Fibroblast of gingiva (primary cell): ENCODE measurements at places on chromosomes 4 and X.

DNA sequence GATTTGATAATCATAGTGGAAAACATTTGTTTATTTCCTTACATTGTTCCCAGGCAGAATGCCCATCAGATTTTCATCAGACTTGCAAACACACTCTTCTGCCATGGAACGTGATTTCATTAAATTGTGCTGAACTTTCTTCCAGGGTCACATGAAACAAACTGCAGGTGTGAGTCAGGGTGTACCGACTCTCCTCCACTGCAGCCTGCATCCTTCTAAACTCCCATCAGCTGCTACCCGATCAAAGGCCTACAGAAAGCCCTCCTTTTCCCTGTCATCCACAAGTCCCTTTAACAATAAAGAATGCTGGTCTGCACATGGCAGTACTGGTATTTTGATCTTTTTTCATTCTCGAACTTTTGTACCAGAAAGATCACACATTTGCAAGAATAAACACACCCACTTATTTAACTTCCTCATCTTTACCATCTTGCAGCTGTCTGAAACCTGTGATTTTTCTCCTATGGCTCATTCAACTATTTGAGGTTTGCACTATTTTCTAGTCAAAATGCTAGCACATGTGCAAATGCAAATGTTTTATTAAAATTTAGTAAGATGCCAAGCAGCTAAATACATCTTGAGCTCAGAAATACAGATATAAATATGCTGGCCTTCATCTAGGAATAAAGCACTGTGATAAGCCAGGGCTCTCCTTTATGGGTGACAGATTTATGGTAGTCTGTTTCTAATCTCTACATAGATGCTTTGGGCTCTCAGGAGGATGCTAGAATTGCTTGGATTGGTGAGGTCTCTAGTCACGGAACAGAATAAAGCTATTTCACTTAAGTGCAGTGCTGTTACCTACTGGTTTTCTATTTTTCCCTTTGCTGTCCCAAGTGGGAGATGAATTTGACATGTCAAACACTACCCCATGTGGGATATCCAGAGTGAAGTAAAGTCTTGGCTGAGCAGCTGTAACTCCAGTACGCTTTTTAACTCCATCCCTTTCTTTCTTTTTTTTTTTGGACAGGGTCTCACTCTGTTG is 25.8 kb upstream of the ARHGAP24 start:
- DNase-seq, result no peak

DNA sequence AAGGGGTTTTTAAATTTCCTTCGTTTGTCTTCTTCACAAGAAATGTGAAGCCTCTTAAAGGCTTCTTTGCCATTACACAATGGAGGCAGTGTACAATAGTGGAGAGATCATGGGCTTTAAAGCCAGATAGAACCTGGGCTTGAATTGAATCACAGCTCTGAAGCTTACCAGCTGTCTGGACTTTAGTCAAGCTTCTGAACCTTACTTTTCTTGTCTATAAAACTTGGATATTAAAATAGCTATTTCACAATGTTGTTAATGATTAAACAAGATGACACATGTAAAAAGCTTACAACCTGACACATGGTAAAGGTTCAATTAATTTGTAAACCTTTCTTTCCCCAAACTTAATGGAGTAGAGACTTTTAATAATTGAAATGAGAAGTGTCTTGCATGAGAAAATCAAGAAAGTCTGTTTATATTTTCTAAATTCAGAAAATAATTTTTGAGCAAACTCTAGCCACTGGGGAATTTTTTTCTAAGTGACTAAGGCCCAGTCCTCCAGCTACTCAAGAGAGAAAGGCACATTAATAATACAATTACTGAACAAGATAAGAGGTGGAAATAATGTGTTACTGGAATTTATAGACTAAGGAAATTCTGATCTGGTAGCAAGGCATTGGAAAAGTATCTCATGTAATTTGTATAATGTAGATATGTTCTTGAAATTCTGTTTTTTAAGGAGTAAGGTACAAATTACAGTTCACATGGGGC is 21.7 kb upstream of the TBC1D8B start:
- DNase-seq, result no peak

GRCh38 chr4:124090021-124090420 is 622.5 kb downstream of the ANKRD50 start:
- no peak for DNase-seq

DNA sequence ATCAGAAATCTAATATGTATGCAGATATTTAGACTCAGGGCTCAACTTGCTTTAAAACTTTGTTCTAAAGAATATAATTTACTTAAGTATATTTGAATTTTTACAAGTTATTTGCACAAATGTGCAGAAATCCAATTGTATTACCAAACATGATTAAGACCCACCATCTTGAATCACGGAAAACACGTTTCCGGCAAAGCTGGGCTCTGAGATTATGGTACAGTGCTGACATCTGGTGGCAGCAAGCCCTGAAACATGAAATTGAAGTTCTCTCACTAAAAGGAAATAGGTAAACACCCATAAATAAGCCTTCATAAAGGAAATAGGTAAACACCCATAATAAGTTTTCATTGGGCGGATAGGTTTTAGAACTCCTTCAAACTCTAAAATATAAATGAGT is 98.3 kb upstream of the MAOA start:
- DNase-seq, result peak; percentile 34
